ENCODE measurements at places on chromosomes 1 and 21. TPM values are rescaled to one million over a fixed set of nuclear protein-coding genes. Genes with fewer than 3 reads are reported as not detected.

The INPP5B gene
- total RNA-seq = 15.6 TPM

- no peak overlapping the region for H3K27ac ChIP-seq
- no peaks in the 10 kb centered on the region for H3K27me3 ChIP-seq
- H3K4me3 ChIP-seq = no peak overlapping the region
- H3K36me3 ChIP-seq = no peaks in the 10 kb centered on the region
These were observed 65.1 kb downstream of the CLSTN1 start for GRCh38 chr1:9758559-9759121.

- H3K27me3 ChIP-seq = peaks cover 44% of the 10 kb centered on the region
- H3K36me3 ChIP-seq = no peaks in the 10 kb centered on the region
- H3K4me3 ChIP-seq = no peak within 1 kb of the TSS
- peak; percentile 42 for DNase-seq
- H3K4me1 ChIP-seq = peaks cover 5% of the 10 kb centered on the region
- no peak within 1 kb of the TSS for H3K27ac ChIP-seq
These were observed at the start of gene HAPLN2 for GRCh38 chr1:156618853-156619581. TSS of gene HAPLN2 (plus strand) at chr1:156619415. CDS start at chr1:156623491, 4,076 bp downstream.

The PLA2G2A gene
- not detected for total RNA-seq

- H3K27me3 ChIP-seq = no peaks in the 10 kb centered on the region
- no peak overlapping the region for H3K27ac ChIP-seq
- H3K36me3 ChIP-seq = no peaks in the 10 kb centered on the region
- DNase-seq = no peak
- no peak overlapping the region for H3K4me3 ChIP-seq
These were observed 17.5 kb upstream of the ACBD6 start for GRCh38 chr1:180519846-180520245.

GRCh38 chr1:192575499-192576189 is at the start of gene RGS1:
TSS of gene RGS1 (plus strand) at chr1:192575773. CDS start at chr1:192575793, 20 bp downstream.
- H3K4me1 ChIP-seq = peaks cover 31% of the 10 kb centered on the region
- no peak within 1 kb of the TSS for H3K27ac ChIP-seq
- H3K4me3 ChIP-seq = no peak within 1 kb of the TSS
- no peak for DNase-seq

DNA sequence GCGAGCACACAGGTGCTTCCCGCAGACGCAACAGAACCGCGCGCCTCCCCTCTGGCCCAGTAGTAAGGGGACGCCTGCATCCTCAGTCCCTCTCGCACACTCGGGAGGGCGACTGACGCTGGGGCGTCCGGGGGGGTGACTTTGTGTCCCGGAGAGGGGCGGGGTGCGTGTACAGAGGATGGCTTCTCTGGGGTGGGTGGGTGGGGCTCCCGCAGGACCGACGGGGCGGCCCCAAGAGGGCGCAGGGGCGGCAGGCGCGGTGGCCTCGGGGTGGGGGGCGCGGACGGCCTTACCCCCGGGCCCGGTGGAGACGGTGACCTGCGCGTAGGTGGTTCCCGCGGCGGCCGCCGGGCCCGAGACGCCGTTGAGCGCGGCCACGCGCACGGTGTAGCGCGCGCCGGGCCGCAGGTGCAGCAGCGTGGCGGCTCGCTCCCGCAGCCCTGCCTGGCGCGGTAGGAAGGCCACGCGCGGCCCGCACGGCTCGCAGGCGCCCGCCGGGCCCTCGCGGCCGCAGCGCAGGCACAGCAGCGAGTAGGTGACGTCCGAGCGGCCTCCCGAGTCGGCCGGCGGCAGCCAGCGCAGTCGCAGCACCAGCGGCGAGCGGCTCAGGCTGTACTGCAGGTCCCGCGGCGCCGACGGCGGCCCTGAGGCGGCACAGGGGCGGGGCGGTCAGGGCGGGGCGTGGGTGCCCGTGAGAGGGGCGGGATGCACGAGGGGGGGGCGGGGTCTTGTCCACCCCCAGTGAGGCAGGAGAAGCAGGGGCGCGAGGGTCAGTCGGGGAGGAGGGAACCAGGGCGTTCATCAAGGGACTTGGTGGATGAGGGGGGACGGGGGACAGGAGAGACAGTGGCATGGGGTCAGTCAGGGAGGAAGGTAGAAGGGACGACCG is 12.1 kb downstream of the EPHA10 start:
- H3K4me1 ChIP-seq = no peaks in the 10 kb centered on the region
- peak overlapping the region; percentile 23 for H3K4me3 ChIP-seq
- H3K36me3 ChIP-seq = no peaks in the 10 kb centered on the region
- DNase-seq = no peak
- H3K27me3 ChIP-seq = peaks cover 77% of the 10 kb centered on the region

The APOBEC4 gene
- not detected for total RNA-seq

The OR2L3 gene
- total RNA-seq = not detected

- H3K4me1 ChIP-seq = peaks cover 4% of the 10 kb centered on the region
- H3K36me3 ChIP-seq = peaks cover 22% of the 10 kb centered on the region
- no peaks in the 10 kb centered on the region for H3K27me3 ChIP-seq
- DNase-seq = no peak
These were observed 26.1 kb upstream of the PSMG1 start for GRCh38 chr21:39209334-39209688.

Measured in A673 (cell line).